ENCODE measurements at places on chromosomes 6 and 20.

DNA sequence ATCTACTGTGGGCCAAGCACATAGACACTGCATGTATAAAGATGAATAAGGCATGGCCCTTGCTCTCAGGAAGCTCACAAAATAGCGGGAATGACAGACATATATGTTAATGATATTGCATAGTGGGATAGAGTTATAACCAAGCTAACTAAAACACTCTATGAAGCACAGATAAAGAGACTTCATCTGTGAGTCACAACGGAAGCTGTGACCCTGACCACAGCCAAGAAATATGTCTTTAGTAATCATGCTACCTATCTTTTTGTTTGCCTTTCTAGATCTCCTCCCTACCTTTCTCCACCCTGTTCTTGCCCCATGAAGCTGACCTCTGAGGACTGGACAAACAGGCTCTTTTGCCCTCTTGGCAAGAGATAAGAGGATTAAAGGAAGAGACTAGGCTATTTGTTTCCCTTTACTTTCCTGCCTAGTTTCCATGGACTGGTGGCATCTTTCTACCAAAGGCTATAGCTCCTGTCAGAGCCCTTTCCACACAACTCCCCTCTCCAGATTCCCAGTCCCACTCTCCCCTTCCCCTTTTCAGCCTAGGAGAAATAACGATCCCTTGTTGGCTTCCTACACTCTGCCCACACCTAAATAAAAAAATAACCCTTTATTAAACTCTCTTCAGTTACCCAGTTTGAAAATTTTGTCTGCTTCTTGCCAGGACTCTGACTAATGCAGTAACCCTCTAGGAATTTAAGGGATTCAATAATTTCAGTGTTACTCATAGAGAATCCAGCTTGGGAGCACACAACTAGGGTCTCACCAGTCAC lies 504.9 kb upstream of the MARCKS start:
- DNase-seq, result no peak

DNA sequence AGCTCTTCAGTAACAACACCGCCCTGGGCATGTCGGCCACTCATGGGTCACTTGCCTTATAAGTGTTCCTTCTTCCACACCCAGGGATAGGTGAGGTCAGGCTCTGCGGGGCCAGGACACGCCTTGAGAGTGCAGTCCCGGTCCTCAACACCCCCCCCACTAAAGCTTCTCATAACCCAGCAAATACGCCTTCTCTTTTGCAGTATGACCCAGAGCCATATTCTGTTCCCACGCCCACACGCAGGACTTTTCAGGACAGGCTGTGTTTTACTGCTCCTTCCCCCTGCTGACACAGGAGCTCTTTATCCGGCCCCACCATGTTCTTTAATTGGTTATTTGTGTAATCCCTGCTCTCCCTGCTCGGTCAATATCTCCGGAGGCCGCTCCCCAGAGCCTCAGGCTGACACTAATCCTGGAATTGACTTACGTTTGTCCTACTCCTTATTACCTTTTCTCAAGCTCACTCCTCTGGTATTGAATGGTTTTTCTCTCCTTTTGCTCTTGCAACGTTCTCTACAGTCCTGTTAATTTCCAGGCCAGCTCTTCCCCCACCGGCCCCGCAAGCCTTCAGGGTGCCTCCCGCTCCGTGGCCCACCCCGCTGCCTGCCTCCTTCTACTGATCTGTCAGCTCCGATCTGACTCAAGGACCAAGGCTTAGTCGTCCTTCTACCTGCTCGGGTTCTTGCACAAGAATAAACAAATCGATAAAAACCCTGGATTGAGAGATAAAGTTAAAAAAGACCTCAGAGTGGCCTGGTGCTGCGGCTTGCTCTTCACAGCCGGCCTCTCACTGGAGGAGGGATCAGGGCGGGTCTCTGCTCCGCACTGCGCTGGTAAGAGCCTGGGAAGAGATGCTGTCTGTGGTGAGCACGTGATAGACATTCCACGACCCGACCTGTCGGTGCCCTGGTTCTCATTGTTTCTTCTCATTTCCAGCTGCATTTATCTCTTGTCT lies 357.5 kb downstream of the ZFAND3 start:
- DNase-seq, result no peak

GRCh38 chr6:35088281-35089215 lies 52.6 kb downstream of the TCP11 start:
- no peak for DNase-seq

DNA sequence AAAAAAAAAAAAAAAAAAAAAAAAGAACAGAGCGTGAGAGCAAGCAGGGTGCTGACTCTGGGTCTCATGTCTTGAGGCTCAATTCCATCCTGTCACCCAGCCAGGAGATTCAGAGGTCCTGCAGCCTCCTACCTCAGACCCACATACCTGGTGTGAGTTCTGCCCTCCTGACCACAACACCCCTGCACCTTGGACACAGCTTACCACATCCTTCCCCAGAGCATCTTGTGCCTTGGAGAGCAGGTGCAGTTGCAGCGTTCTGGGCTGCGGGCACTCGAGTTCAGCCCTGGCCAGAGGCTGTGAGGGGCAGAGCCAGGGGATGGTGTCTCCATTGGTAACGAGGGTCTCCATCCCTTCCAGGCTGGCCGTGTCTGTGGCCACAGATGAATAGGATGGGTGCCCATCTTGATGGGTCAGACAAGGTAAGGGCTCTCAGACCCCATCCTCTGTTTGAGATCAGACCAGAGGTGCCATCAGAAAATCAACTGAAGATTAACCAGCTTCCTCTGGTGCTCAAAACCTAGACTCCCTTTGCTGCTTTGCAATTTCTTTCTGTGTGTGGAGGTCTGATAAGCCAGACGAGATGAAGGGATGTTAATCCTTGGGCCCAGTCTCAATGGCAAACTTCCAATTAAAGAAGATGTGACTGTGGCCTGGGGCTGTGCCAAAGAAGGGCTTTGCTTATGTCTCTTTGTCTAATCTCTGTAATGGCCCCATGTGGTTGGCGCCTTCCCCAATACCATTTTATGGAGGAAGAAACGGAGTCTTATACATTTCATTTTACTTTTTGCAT lies 14.7 kb upstream of the ZNF831 start:
- no peak for DNase-seq

GRCh38 chr6:104688283-104688969 lies 171.3 kb downstream of the HACE1 start:
- DNase-seq, result no peak

DNA sequence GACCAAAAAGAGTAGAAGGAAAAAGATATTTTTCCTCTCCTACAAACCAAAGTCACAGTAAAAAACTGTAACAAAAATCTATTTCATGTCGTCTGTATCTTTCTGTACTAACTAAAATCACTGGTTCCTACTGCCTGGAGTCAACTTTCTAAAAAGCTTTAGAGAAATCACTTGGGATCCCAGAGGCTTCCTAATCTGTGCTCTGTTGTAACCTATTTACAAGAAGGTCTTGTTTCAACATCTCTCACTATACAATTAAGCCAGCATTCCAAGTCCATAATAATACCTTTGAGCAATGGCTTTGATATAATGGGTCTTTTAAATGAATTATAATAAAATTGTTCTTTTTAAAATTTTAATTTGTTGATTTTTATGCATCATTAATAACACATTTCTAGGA lies 20.4 kb downstream of the RAB23 start:
- DNase-seq, result no peak

GRCh38 chr6:37671061-37671460 lies 26.6 kb downstream of the MDGA1 start:
- no peak for DNase-seq

DNA sequence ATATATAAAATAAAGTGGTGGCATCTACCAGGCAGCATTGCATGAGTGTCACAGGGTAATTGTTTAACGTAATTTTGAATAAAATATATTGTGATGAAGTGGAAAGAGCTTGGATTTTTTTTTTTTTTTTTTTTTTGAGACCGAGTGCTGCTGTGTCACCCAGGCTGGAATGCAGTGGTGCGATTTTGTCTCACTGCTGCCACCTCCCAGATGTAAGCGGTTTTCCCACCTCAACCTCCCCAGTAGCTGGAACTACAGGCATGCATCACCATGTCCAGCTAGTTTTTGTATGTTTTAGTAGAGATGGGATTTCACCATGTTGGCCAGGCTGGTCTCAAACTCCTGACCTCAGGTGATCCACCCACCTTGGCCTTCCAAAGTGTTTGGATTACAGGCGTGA lies 81.1 kb upstream of the SMIM8 start:
- no peak for DNase-seq

DNA sequence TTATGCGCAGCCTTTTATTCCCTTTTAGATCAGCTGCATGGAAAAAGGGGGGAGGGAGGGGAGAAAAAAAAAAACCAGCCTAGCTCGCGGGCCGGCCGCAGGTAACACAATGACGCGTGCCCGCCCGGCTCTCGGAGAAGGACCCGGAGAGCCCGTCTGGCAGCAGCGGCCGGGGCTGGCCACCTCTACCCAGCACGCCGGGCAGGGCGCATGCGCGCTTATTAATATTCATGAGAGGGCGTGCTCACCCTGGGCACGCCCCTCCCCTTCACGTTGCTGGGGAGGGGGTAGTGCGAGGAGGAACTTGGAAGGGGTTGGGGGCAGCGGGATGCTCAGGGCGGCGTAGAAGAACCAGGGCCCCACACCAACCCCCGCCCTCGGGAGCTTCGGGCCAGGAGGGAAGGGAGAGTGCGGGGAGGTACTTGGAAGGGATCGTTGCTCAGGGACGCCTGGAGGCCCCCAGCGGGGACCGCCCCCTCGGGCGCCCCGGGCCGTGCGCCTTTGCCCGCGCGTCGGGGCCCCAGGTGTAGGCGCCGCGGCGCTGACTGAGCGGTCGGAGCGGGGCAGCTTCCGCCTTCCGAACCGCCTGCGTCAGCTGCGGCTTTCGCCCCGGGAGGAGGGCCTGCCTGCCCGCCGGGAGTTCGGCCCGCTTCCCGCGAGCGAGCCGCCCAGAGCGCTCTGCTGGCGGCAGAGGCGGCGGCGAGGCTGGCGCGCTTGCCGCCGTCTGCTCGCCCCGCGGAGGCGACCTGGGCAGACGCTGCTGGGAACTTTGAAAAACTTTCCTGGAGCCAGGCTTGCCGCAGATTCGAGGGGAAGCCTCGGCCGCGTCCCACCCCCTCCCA lies at the start of gene JAG1:
Gene JAG1, minus strand, starts transcription at position 158 of the 842 bp plus-strand sequence. CDS start 469 bp downstream, outside the sequence.
- peak; percentile 7 for DNase-seq

GRCh38 chr20:57211908-57212533 lies 54.4 kb downstream of the BMP7 start:
- DNase-seq, result no peak

- DNase-seq, result no peak
Observed at GRCh38 chr20:43137160-43137559, 52.5 kb downstream of the PTPRT start.

DNA sequence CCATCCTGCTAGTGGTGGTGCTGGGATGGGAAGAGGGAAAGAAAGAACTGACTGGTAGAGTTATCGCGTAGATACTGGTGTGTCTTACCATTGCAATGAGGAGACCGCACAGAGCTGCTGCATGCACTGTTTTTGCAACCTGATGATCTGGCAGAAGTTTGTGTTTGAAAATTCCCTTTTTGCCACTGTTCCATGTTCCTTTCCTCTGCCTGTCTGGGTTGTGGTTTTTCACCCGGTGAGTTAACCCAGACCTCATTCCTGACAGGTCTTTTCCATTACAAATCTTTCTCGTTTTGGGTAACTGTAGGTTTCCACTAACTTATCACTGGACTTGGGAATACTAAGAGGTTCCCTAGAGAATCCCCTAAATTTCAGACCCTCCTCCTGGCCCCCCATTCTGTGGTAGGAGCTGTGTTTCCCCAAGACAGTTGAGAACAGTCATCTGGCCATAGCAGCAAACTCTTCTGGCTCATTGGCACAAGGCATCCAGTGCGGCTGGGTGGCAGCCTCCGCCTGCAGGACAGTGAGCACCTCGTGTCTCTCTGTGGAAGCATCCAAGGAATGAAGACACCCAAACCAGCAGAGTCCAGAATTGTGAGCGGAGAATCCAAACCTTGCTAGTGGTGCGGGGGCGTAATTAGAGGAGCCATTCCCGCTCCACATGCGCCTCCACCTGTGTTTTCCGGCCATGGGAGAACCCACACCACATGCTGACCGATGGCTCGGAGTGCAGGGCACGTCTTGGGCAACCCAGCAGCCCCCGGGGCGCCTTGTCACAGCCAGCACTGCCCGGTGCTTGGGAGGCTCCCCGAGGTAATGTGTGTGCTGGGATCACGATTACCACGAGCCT lies 32.8 kb downstream of the ERMARD start:
- no peak for DNase-seq

GRCh38 chr6:151101816-151102694 lies 137.7 kb upstream of the AKAP12 start:
- no peak for DNase-seq

- no peak for DNase-seq
Observed at GRCh38 chr20:46070215-46070900, 19.4 kb downstream of the NCOA5 start.
